ENCODE measurements at places on chromosomes 1 and 21.

DNA sequence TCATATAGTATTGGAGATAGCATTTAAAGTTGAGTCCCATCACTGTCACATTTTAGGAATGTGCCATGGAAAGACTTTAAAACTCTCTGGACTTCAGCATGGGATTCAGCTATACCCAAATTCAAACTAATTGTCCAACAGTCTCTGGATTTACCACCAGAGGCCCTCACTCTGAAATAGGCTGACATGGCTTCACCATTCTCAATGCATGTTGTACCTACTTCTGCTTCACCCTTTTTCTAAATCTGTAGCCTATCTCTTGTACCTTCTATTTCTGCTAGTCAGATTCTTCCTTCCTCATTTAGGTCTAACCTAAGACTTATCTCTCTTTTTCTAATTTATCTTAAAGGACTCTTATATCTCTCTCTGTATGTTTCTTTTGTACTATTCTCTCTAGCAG lies 512.7 kb upstream of the ZRANB2 start:
- peak; percentile 21 for DNase-seq

- DNase-seq, result no peak
Measured at GRCh38 chr1:241465673-241466072, 53.9 kb downstream of the FH start.

GRCh38 chr1:37438869-37439343 lies 35.5 kb upstream of the ZC3H12A start:
- no peak for DNase-seq

DNA sequence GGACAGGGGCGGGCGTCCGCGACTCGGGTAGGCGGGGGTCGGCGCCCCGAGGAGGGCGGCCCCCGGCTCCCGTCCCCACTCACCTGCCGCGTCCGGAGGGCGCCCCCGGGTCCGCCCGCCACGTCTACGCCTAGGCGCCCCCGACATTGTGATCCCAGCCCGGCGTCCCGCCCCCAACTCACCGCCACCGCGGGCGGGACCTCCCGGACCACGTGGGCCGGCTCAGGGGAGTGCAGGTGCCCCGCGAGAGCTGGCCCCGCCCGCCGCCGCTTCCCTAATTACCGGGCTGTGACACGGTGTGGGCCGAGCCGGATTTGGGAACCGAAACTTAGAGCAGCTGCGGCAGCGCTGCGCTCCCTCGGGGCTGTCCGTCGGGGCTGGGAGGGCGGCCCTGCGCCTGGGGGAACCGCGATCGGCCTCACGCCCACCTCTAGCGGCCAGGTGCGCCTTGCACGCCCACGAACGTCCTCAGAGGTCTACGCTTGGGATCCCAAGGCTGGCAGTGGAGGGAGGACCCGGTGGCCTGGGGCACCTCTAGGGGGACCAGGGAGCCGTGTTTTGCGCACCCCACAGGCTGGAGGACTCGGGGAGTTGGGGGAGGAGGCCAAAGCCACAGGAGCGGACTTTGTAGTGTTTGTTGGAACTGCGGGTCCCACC lies 521 bp upstream of the NADK start:
- no peak for DNase-seq

DNA sequence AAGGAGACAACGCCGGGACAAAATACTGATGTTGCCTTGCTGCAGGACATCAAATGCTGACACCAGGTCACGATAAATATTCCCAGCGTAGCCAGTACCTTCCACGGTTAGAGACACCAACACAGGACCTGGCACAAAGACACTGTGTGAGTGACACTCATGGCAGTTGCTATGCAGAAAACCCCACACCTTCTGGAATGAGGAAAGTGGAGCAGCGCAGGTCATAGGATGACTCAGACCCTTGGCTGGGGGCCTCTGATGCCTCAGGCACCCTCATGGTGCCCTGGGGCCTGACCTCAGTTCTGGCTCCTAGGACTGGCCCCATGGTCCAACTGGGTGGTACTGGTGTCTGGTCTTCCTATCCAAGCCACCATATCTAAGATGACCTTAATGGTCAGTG lies 7.0 kb downstream of the DCST2 start:
- DNase-seq, result no peak

- no peak for DNase-seq
Measured at GRCh38 chr21:44065428-44065827, 41.8 kb upstream of the PWP2 start.

DNA sequence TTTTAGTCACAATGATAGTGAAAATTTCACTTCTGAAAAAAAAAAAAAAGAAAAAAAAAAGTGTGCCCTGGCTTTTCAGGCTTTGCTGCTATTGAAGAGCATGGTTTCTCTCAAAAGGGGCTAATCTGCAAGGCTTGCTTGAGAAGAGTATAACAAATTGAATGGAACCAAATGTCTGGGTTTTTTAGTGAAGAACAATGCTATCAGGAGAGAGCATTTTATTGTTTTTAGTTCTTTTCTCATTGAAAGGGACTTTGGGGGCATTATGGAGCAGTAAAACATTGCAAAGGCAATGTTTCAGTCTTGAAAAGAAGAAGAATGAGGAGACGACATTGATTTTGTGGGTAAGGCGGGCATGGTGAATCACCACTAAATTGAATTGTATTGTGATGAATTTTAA lies 28.2 kb downstream of the VCAM1 start:
- no peak for DNase-seq

- DNase-seq, result no peak
Measured at GRCh38 chr1:199837321-199837720, 190.2 kb upstream of the NR5A2 start.

- DNase-seq, result peak; percentile 86
Measured at GRCh38 chr1:224087286-224087794, 26.6 kb upstream of the FBXO28 start.

DNA sequence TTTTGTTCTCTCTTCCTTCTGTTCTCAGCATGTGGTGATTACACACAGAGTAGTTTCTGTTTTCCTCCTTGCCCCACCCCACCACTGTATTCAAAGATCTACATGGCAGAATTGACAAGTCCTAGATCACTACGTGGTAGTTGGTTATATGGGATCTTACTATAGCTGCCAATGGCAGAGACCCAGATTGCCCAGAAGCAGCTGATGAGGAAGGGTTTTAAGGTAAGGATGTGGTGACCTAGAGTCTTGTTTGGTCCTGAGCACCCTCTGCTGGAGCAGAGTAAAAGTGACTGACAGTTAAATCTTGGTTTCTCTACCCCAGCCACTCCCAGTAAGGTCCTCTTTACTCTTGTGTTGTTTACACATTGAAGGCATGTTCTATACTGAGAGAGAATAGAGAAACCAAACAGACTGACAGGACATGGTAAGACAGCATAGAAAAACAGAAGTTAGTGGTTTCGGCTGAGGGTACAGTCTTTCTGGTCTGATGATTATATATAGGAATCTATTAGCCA lies 22.8 kb upstream of the STRIP1 start:
- DNase-seq, result peak; percentile 20

GRCh38 chr21:45419162-45419561 lies 14.2 kb downstream of the COL18A1 start:
- DNase-seq, result no peak

DNA sequence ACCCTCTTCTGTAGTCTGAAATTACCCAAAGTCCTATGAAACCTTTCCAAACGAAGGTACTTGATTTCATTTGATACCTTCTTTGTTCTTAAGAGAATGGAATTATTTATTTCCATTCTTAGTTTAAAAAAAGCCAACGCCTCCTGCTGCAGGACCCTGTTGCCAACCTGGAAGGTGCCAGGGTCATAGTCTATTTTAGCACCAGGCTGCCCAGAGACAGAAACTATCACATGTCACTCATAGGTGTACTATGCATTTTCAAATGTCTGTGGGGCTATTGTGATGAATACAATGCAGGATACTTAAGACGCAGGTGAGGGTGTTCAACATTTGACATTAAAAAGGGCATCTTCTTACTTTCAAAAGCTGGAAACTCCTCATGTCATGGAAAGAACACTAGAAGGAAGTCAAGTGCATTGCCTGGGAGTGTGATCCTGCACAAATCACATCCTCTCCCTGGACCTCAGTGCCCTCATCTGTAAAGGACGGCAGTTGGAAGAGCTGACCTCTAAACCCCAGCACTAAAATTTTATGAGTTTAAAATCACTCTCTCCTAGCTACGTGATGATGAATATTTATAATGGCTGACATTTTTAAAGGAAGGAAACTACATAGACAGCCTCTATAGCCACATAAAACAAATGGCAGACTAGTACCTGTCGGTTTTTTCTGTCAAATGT lies 107.3 kb upstream of the SYT6 start:
- no peak for DNase-seq

GRCh38 chr1:151720974-151721787 lies at the start of gene RIIAD1:
TSS of gene RIIAD1 (plus strand) at chr1:151721522. CDS start at chr1:151721537, 15 bp downstream.
- DNase-seq, result no peak

DNA sequence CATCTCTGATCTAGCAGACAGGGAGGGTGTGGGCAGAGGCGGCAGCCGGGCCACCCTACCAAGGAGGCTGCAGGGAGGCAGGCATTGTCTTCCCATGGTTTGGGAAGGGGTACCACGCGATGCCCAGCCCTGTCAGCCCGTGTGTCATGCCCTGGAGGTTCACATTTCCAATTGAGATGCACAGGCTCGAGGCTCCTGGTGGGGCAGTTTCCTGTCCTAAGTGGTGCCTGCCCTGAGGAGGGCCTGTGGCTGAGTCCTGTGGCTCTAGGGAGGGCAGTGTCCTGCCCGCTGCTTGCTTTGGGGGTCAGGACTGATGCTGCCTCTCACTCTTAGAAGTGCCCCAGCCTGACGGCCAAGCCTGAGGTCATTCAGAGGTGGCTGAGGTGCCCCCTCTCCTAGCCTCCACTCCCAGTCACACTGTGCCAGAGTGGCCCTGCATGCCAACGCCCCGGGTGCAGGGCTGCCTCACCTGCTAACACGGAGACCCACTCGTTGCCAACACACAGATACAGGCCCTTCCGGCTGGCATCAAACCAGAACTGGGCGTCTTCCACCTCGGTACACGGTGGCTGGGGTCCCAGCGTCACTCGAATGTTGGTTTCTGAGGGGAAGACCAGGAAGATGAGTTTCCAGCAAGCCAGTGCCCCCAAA lies 11.9 kb downstream of the KRTAP10-1 start:
- no peak for DNase-seq

- no peak for DNase-seq
Measured at GRCh38 chr1:165763442-165763841, 5.2 kb downstream of the TMCO1 start.

GRCh38 chr1:184027826-184028695 lies 9.5 kb downstream of the COLGALT2 start:
- no peak for DNase-seq

DNA sequence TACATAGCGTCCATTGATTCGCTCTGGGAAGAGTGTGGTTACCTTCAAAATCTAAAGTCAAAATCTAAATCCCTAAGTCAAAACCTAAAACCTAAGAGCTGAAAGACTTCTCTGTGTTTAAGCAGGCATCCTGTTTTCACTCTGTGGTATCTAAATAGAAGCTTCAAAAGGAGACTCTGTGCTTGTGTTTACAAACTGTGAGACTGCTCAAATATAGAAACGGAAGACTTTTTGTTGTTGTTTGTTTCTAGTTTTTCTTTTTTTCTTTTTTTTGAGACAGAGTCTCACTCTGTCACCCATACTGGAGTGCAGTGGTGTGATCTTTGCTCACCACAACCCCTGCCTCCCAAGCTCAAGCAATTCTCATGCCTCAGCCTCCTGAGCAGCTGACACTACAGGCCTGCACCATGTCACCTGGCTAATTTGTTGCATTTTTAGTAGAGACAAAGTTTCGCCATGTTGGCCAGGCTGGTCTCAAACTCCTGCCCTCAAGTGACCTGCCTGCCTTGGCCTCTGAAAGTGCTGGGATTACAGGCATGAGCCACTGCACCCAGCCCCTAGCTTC lies 425.9 kb downstream of the SMYD3 start:
- DNase-seq, result no peak

DNA sequence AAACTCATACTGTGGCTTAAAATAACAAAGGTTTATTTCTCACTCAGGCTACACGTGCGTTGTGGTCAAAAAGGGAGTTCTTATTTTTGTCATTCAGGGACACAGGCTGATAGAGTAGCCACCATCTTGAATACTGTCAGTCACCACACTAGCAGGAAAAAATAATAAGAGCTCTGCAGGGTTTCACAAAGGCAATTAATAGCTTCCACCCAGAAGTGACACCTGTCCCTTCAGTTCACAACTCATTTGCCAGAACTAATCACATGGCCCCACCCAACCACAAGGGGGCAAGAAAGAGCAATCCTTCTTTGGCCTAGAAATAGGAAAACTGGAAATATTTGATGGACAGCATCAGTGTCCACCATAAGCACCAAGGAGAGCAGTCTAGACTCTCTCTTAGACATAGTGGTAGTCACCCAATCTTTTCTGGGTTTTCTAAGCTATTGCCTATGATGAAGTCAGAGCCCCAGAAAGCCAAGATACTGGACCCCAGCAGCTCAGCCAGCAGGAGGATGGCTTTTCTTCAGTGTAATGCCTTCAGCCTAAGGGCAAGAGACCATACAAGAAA lies 8.2 kb downstream of the HAPLN2 start:
- DNase-seq, result peak; percentile 82

GRCh38 chr1:61561666-61562065 lies 163.3 kb downstream of the TM2D1 start:
- DNase-seq, result no peak

DNA sequence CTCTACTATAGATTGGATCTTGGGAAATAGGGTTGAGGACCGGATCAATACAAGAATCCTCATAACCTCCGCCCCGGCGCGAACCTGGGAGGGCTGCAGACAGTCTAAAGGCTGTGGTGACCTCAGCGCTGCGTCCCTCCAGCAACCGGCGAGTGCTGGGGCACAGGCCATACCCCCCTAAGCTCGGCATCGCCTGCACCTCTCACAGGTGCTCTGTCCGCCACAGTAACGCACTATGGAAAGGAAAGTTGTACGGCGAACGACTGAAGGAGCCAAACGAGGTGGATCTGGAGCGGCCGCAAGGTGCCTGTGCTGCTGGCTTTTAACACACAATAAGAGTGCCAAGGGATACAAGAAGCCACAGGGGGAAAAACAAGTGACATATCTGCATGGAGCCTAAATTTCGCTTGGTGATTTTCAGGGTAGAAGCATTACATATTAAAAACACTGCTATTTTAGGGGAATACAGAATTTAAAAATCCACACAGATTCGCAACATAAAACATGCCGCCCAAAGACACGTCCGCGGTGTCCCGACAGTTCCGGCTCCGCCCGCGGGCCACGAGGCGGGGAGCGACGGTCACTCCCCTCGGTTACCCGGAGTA lies 1.4 kb upstream of the RBM15 start:
- peak; percentile 61 for DNase-seq

GRCh38 chr1:11187000-11187399 lies 2.2 kb upstream of the ANGPTL7 start:
- no peak for DNase-seq

GRCh38 chr1:243791586-243792267 lies 58.3 kb downstream of the AKT3 start:
- no peak for DNase-seq

DNA sequence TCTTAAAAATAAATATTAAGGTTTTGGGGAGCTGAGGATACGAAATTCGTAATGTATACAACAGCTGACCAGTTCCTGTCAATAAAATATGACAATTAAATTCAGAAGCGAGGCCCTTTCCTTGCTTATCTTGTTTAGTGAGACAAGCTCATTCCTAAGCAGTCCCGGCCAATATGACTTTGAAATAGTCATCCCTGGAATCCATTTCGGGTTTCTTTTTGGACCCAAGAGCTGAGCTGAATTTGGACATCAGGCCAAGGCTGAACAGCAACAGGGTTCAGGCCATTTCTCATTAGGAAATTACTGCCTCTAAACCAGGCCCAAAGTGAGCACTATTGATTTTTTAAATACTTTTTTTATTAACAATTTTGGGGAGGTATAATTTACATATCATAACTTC lies 17.3 kb upstream of the FMN2 start:
- DNase-seq, result no peak

Measured in NCI-H524 (cell line).